Endothelial cell (in vitro differentiated cells): ENCODE measurements at places on chromosomes 1 and 21.

DNA sequence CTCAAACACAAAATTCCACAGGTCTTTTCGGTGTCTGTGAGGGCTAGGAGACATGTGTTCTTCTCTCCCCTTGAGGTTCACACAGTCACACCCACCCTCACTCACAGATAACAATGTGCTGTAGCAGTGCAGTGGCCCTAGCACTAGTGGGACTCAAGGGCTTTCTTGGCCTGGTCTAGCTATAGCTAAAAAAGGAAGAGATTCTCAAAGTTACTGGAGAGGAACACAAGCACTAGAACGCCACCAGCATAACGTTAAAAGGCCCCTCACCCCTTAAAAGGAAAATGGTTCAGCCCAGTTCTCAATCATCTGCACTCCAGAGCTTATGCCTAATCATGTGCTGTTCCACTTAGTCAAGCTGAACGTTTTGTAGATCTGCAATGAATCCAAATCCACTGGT is 39.5 kb downstream of the RGS8 start:
- no peak for DNase-seq

- DNase-seq: no peak
Observed at GRCh38 chr1:185376840-185377635, 60.0 kb upstream of the IVNS1ABP start.

GRCh38 chr1:77976433-77977076 is 2.3 kb downstream of the FUBP1 start:
- no peak for DNase-seq

GRCh38 chr1:191890433-191891088 is 267.7 kb upstream of the RGS18 start:
- no peak for DNase-seq

- DNase-seq: no peak
Observed at GRCh38 chr21:25573409-25574206, 33.7 kb downstream of the MRPL39 start.

DNA sequence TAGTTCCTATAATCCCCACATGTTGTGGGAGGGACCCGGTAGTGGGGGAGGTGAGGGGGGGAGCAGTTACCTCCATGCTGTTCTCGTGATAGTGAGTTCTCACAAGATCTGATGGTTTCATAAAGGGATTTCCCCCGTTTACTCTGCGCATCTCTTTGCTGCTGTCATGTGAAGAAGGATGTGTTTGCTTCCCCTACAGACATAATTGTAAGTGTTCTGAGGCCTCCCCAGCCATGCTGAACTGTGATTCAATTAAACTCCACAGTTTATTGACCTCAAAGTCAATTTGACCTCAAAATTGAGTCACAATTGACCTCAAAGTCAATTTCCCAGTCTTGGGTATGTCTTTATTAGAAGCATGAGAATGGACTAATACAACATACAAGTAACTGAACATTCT is 19.7 kb downstream of the DPH5 start:
- DNase-seq: no peak

GRCh38 chr21:34598931-34599400 is 15.9 kb downstream of the RCAN1 start:
- no peak for DNase-seq

DNA sequence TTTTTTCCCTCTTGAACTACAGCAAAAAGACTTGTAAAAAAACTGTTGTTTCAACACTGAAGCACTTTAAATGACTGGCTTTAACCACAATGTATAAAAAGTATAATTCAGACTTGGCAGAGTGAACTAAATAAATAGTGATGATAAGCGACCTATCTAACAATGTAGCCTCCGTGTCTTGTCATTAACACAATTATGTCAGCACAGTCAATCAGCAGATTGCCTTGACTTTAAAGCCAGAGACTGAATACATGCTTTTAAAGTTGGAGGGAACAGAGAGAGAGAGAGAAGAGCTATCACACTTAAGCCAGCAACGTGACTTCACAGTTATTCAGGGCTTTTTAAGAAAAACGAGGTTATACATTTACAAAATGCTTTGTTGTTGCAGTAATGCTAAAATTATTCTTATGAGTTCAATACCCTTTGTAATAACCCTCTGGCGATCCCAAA is 378.1 kb downstream of the LMO4 start:
- no peak for DNase-seq

GRCh38 chr1:6148497-6149241 is 31.5 kb downstream of the CHD5 start:
- peak; percentile 77 for DNase-seq

GRCh38 chr1:246680696-246681130 is 43.5 kb upstream of the SCCPDH start:
- no peak for DNase-seq

GRCh38 chr21:27831816-27832569 is 865.1 kb upstream of the ADAMTS5 start:
- no peak for DNase-seq

DNA sequence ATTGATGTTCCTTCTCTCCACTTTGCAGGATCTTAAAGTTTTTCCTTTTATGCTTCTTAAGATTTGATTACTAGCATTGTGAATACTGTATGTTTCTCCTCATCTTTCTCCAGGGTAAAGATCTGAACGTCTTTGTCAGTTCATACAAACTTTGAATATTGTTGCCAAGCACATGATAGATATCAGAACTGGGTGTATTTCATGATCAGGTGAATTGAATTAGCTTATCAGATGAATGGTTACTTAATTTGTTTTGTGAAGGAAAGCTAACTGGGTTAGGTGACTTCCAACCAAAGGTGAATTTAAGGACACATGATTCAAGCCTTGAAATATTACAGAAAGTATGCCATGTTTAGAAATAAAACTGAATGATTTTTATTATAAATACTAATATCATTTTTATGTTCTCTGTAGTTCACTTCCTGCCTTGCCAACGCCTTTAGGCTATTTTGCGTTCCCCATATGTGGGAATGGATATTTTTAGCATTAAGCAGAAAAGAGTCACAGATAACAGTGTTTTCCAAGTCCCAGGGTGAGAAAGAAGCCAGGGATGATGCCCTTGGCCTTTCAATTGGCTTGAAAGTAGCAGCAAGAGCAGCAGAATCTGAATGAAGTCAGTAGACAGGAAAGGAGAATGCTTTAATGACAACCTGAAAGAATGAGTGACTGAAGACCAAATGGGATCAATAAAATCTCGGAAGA is 752.1 kb downstream of the NCAM2 start:
- no peak for DNase-seq

- DNase-seq: no peak
Observed at GRCh38 chr21:41219498-41220207, 51.7 kb downstream of the BACE2 start.

- DNase-seq: no peak
Observed at GRCh38 chr1:150525348-150525747, 9.8 kb downstream of the FALEC start.

DNA sequence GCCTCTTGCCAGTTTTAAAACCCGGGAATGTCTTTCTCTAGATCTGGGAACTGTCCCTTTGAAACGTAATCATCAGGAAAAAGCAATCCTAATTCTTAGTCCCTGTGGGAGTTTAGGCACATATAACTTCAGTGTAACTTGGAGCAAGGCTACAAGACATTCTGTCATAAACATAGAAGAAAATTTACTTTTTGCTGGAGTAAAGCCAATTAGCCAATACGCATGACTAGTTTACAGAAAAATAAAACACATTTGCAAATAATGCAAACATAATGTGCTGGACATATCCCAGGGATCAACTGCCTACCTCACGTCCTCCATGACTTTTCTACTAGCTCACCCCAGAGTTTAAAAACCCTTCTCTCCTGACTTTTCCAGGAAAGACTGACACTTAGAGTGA is 970.6 kb downstream of the MRPL39 start:
- no peak for DNase-seq

DNA sequence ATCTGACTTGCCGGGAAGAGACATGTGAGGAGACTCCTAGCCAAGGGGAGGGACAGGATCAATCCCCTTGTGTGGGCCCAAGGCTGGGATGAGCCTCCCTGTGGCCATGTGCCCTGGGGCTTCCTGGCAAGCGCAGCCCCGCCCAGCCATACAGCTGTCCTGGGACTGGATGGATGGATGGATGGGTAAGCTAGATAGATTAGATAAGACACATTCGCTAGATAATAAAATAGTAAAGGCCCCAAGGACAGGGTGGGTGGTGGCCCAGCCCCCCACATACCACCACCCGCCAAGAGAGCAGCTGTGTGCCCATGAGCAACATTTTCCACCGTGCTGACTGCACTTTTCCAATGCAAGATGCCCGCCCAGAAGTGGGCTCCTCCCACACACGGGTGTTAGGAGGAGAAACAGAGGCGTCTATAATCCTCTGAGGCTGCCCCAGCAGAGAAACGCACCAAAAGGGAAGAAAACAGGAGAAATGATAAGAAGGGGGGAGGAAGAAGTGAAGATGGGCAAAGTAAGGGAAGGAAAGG is 25.1 kb downstream of the ZBTB17 start:
- no peak for DNase-seq

DNA sequence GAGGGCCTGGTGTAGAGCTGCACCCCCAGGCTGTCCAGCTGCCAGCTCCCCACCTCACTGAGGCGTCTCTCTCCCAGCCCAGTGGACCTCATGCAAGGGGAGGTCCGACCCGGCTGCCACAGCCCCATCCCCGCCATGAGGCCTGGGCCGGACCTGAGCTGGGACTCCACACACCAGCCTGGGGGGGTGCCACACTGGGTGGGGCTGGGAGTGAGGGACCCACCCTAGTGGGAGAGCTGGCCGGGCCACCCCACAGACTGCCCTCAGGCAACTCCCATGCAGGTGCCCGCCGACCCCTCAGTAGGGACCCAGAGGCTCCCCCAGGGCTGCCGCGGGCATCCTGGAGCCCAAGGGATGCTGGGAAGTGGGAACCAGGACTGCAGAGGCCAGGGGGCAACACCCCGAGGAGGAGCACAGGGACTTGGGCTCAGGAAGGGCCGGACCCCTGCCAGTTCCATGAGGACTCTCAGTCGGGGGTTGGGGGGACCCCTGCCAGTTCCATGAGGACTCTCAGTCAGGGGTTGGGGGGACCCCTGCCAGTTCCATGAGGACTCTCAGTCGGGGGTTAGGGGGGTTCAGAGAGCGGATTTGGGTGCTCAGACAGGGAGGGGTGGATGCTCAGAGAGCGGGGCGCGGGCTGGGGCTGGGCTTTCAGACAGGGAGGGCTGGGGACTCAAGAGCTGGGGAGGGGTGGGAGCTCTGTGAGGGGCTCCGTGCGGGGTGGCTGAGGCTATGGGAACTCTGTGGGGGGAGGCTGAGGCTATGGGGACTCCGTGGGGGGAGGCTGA is 1.2 kb upstream of the RNF223 start:
- peak; percentile 6 for DNase-seq

DNA sequence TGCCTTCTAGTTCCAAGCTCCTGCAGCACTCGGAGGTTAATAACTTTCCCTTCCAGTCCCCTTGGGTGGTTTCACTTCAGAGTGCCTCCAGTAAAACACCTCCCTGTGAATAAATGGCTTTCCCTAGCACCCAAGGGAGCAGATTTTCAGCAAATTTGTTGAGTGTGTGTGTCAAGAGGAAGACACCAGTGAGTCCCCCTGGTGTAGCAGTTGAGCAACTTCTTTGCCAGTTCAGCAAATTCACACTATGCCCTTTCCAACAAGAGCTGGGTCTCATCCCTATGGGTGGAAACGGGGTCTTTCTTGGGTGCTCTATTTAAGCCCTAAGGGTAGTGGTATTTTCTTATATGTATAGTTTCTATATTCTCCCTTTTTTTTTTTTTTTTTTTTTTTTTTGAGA is 806 bp upstream of the AADACL4 start:
- no peak for DNase-seq

DNA sequence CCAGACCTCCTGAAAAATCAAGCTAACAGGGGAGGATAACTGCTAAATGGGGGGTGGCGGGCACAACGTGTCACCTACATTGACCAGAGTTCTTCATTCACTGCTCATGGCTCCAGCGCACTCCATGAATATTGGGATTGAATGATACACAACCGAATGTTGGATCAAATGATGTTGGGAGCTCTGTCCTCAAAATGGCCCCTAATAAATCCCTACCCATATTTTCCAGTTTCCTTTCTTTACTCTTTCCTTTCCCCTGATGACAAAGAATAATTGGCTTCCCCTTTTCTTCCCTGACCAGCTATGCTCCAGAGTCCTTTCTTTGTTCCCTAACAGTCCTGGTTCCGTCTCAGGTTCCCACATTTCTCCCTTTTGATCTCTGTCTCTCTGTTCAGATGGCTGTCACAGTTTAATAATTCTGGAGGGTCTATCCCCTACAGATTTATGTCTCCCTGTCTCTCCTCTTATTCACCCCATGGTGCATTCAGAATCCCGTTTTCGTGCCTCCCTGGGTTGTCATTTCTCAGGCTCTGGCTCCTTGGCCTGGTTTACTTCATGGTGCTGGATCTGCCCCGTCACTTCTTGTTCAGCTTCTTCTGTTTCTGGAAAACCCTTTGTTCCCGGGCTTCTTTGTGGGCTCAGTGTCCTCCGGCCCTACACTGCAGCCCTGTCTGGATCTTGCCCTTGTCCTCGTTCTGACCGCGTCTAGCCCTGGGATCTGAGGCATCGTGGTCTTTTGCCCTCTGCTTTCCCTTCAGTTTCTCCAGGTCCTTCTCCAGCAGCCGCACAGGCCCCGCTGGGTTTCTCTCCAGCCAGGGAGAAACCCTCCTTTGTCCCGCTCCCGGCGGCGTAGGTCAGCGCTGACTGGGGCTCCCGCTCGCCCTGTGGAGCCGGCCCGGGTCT is 78.3 kb downstream of the NDUFS5 start:
- peak; percentile 55 for DNase-seq

DNA sequence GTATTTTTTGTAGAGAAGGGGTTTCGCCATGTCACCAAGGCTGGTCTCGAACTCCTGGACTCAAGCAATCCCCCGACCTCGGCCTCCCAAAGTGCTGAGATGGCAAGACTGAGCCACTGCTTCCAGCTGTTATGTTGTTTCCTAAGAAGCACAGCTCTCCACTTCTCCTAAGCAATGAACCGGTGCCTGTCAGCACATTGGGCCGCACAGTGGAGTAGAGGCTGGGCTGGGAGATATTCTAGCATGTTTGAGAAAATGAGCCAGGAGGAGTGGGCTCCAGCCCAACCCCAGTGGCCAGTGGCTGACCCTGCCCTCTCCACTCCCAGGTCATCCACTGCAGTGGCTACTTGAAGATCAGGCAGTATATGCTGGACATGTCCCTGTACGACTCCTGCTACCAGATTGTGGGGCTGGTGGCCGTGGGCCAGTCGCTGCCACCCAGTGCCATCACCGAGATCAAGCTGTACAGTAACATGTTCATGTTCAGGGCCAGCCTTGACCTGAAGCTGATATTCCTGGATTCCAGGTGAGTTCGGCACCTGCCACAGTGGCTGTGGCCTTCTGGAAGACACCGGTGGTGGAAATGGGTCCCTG is 27.0 kb downstream of the SIM2 start:
- DNase-seq: no peak
